ENCODE measurements at places on chromosomes 2 and 18.

DNA sequence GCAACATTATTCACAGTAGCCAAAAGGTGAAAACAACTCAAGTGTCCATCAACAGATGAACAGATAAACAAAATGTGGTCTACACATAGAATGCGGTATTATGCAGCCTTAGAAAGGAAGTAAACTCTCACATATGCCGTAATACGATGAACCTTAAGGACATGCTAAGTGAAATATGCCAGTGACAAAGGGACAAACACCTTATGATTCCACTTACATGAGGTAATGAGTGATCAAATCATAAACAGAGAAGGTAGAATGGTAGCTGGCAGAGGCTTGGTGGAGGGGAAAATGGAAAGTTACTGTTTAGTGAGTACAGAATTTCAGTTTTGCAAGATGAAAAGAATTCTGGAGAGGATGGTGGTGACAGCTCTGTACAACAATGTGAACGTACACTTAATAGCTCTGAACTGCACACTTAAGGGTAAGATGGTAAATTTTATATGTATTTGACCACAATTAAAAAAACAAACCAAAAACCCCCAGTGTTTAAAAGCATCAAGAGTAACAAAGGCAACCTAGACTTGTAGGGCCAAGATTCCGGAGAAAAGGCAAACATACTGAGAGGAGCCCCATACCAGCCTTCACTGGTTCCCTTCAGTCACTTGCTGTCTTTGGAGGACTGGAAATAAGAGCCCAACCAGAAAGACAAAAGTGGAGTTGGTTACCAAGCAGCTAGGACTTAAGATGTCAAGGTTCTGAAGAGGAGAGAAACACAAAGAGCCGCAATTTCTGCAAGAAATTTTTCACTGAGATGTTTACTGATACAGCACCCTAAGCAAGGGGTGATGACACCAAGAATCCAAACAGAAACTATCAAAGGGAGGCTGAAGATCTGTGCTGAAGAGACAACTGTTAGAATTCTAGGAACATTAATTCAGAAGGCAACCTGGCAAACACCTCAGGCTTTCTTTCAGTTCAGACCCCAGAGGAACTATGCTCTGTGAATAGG lies 61.3 kb downstream of the CUL3 start:
- DNase-seq = no peak

GRCh38 chr2:74740741-74741431 lies 86.8 kb downstream of the SEMA4F start:
- no peak for DNase-seq

DNA sequence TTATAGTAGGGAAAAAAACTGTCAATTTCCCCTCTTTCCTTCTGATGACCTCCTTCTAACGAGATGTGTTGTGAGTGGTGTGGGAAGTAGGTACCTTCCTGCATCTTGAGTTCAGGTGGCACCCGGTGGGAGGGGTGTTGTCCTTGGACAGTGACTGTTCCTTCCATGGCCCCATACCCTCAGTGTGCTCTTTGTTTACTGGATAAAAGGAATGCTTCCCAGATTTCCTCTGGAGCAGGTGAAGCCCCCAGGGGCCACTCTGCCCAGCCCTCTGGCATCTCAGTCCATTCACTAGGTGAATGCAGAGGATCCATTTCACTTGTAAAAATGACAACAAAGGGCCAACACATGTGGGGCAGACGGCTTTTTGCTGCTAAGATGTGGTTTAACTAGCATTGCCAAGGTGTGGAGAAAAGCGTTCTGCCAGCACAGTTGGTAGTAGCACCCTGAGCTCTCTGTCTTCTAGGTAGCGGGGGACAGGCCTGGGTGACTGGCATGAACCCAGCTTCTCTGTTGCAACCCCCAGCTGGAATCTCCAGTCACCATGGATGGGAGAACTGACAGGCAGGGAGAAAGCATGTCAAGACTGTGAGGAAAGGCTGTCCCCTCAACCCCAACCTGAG lies 6.9 kb downstream of the GDF7 start:
- DNase-seq = no peak

GRCh38 chr2:98833917-98834263 lies 102.1 kb downstream of the CRACDL start:
- DNase-seq = no peak

DNA sequence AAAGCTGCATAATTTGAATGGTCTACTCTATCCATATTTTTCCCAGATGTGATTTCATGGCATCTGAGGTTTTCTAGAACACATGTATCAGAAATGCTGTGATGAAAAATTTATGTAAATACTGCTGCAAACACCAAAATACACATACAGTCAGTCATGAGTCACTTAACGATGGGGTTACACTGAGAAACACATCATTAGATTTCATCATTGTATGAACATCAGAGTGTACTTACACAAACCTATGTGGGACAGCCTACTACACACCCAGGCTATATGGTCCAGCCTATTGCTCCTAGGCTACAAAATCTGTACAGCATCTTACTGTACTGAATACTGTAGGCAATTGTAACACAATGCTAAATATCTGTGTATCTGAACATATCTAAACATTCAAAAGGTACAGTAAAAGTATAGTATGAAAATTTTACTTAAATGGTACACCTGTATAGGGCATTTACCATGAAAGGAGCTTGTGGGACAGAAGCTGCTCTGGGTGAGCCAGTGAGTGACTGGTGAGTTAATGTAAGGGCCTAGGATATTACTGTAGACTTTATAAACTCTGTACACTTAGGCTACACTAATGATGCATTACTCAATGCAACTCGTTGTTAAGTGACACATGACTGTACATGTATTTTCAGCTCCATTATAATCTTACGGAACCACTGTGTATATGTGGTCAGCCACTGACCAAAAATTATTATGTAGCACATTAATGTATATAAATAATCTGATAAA lies 33.5 kb downstream of the PNO1 start:
- no peak for DNase-seq

DNA sequence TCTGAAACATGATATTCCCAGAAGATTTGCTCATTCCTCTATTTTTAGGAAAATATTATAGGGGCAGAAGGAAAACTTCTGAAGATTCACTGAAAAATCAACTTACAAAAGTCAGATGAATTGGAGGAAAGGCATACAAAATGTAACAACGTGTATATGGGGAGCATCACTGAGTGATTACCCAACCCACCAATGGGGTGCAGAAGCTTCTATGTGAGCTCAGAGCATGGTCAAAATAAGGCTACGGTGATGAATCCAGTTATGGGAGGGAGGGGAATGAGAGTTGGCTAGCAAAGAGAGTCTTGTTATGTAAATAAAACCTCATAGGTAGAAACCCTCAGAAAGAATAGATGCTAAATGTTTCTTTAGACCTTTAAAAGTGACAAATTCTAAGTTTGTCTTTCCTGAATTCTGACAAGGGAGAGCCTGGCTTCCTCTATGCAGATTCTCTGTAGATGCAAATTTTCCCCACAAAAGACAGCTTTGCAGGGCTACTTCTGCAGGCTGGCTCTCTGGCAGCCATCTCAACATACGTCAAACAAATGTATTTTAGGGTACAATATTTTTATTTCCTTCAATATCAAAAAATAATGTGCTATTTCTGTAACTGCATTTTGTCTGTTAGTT lies 171.4 kb upstream of the NDUFV2 start:
- no peak for DNase-seq

DNA sequence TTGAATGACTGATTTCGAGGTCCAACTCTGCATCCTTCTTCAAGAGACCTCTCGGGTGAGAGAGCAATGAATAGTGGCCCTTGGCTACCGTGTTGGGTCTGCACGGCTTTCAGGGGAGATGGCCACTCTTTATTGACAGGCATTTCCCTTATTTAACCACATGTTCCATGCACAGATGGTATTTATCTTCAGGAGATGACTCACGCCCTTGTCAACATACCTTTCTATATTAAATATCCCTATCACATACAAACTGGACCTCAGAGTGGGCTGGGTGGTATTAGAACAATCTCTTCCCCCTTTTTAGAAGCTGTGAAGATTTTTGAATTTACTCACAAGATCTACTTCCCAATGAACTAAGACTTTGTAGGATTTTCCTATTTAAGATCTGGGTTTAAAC lies 109.6 kb upstream of the CDC42EP3 start:
- no peak for DNase-seq

DNA sequence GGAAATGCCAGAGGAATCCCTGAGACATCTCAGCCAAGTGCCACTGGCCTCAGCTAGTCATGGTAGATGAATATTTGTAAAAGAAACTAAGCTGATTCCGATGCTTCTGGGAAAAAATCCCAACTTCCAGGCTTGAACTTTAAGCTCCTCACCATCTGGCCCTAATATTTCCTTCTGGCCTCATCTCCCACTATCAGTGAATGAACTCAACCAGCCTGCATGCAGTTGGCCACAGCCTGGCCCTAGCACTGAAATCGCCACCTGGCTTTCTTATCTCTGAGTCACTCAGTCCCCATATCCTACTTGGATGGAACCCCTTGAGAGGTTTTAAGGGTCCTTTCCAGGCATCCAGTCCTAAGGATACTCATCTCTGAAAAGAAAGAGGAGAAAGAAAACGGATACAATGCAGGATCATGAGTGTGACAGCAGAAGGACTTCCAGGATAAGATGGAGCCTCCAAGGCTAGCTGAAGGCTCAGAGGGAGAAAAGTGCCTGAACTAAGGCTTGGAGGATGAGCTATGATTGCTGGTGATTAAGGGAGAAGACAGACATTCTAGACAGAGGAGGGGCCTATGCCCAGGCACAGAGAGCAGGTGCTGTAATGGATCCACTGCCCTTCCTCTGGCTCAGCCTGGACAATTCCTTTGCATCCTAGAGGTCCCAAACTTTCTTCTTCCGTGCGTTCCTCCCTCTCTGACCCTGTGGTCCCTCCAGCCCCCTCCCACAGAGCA lies 141.5 kb upstream of the MYCN start:
- DNase-seq = no peak

DNA sequence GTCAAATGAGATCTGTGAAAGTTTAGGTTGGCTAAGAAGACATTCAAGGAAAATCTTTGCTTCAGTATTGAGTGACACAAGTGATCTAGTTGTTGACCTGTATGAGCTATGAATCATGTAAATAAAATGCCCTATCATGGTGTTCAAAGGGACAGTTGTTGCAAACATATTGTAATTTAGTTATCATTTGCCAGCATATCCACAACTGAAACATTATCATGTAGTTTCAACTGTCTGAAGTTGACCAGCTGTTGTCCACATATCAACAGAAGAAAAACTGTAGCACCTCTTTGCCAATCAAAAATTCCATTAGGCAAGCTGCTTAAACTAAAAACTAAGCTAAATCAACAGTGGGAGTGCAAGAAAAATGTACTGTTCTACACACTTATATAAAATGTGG lies 527.1 kb upstream of the NRXN1 start:
- no peak for DNase-seq

- no peak for DNase-seq
Observed at GRCh38 chr2:134457765-134458472, 204.0 kb downstream of the MGAT5 start.

DNA sequence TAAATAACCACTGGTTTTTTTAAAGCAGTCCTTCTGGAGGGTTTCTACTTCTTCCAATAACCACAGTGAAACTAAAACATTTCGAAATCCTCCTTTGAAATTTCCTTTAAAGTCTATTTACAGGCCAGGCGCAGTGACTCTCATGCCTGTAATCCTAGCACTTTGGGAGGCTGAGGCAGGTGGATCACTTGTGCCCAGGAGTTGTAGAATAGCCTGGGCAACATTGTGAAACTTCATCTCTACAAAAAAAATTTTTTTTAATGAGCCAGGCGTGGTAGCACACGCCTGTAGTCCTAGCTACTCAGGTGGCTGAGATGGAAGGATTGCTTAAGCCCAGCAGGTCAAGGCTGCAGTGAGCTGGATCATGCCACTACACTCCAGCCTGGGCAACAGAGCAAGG lies 15.2 kb downstream of the KIDINS220 start:
- DNase-seq = no peak

- DNase-seq = no peak
Observed at GRCh38 chr2:216164576-216164975, 55.4 kb downstream of the XRCC5 start.

GRCh38 chr2:235773188-235773928 lies 279.5 kb downstream of the AGAP1 start:
- no peak for DNase-seq

DNA sequence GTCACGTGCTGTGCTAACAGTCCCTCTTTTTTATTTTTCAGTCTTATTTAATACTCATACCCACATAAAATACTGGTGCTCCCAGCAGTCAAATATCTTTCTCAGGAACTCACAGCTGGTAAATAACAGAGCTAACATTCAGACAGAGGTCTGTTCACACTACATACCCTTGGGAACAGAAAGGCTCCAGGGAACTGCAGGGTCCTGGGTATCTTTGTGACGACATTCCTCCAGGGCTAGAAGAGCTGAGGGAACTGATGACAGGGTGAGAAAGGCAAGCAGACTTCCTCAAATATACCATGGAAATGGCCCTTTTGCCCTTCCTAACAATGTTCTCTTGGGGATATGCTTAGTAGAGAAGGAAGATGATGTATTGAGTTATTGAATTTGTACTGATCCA lies 19.3 kb downstream of the PDE6D start:
- no peak for DNase-seq

DNA sequence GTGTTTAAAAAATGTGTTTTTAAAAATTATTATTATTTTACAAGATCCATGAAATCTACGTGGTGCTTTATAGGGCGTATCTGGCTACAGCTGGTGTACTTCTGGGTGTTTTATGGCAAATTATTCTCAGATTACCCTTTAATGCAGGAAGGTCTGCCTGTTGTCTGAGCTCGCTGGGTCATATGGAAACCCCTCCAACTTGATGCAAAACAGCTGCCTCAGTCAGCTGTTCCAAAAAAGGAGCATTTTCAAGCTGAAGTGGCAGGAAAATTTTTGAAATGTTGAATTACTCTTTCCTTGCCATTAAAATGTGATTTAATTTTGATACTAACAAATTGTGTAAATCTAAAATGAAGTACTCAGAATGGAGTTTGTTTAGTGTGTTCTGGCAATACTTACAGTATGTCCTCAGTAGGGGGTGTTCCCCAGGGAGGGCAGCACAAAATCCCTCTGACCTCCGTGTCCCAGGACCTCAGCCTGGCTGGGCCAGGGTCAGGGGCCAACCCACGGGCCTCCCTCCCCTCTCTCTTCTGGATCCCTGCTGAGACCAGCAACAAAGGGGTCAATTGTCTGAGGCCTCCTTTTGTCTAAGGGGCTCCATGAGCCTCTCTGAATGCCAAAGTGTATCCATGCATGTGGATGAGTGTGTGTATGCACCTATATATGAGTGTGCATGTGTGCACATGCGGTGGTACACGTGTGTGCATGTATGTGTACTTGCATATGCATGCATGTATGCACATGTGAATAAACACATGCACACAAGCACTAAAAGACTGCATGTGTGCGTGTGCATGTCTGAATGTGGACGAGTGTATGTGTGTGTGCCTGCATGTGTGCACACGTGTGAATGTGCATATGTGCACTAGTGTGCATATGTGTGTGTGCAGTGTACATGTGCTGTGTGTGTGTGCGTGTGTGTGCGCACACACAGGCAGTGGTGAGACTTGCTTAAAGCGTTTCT lies 105.4 kb downstream of the ACOXL start:
- no peak for DNase-seq

- DNase-seq = no peak
Observed at GRCh38 chr2:207133820-207134519, 31.8 kb downstream of the KLF7 start.

GRCh38 chr18:68447286-68447685 lies 267.6 kb downstream of the TMX3 start:
- no peak for DNase-seq

GRCh38 chr18:12855916-12856315 lies 28.1 kb downstream of the PTPN2 start:
- no peak for DNase-seq

- DNase-seq = no peak
Observed at GRCh38 chr2:74199275-74199701, 873 bp downstream of the MTHFD2 start.

- DNase-seq = no peak
Observed at GRCh38 chr2:2735041-2735440, 404.0 kb upstream of the MYT1L start.
